Left ventricle myocardium superior (tissue), 1 donor: ENCODE measurements at places on chromosomes 16 and 17.

DNA sequence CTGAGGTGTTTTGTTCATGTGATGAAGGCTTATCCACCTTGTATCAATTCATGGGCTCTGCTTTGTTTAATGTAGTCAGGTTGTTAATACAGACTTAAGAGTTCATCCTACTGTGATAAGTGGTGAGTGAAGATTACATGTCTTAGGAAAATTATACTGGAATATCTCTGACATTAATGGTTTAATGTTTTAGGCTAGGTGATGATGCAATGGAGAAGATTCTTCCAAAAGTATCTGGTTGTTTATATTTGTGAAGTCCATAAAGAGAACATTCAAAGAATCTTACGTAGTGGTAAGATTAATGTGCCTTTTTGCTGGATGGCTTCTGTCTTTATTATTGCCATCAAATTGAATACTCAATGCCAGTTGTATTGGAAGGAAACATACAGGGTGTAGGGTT lies 236.4 kb downstream of the BCAS3 start:
- DNase-seq, result no peak

DNA sequence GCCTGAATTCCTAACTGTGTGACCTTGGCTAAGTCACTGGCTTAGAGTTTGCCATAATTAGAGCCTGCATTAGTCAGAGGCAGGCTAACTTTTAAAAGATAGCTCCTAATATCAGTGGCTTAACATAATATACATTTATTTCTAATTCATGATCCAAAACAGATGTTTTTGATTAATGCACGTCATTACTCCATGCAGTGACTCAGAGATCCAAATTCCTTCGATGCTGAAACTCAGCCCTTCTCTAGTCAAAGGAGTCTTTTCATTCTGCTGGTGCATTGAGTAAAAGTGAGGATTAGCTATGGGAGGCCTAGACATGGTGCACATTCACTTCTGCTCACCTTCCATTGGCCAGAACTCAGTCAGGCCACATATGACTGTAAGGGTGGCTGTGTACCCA lies 49.8 kb downstream of the IRX3 start:
- no peak for DNase-seq

- no peak for DNase-seq
Measured at GRCh38 chr16:19926449-19927390, 42.1 kb upstream of the GPRC5B start.

GRCh38 chr17:35797918-35798317 lies 2.5 kb upstream of the MMP28 start:
- DNase-seq, result no peak

- DNase-seq, result peak; percentile 82
Measured at GRCh38 chr17:8119581-8120519, 1.5 kb upstream of the ALOXE3 start.

GRCh38 chr17:77930780-77931768 lies 27.4 kb upstream of the TNRC6C start:
- no peak for DNase-seq
